ENCODE measurements at places on chromosomes 1 and 21.

DNA sequence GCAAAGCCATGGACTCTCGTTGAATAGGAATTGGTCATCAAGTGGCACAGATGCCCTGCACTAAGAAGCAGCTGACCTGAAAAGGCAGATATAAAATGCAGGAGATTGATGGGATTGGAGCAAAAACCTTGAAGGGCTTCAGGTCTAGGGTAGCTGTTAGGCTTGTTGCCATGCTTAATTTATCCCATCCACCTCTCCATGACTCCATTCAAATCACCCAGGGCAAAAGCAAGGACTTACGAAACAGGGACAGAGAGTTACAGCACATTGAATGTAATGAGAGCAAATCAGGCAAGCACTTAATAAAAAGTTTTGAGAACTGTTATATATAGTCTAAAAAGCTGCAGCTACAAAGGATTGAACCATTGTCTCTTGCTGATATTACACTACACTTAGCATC lies 298.2 kb upstream of the ESRRG start:
- DNase-seq, result no peak

- no peak for DNase-seq
Observed at GRCh38 chr1:234705615-234706014, 95.6 kb upstream of the IRF2BP2 start.

DNA sequence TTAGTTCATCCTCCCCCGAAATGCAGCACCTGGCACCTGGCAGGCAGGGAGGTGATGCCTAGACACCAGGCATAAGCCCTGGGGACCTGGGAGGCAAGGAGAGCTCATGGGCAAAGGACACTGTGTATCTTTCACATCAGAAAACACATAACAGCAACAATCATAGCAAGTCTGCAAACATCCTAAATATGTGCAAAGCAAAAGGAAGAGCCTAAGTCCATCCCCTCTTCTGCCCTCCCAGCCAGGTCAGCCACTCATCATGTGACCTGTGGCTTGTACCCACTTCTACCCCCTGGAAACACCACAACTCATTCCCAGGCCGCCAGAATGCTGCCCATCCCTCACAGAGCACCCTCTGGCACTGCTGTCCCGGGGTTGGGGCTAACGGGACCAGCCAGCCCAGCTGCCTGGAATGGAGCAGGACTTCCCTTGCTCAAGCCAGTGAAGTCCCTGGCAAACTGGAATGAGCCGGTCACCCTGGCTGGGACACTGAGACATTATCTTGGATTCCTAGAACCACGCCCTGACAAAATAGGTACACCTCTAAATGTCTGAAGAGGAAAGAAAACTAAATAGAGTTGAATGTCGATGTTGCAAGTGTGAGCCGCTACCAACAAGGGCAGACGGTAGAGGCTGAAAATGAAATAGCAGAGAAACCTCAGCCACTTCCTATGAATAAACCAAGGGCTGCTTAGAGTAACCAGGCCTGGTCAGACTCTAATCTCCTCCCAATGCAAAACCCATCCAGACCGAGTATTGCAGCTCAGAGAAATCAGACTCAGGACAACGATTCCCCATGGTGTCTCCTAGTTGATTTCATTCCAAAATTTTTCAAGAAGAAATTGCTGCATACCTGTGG lies 29.4 kb downstream of the TMPRSS2 start:
- DNase-seq, result no peak

GRCh38 chr21:17506951-17507350 lies 5.9 kb upstream of the CXADR start:
- no peak for DNase-seq

DNA sequence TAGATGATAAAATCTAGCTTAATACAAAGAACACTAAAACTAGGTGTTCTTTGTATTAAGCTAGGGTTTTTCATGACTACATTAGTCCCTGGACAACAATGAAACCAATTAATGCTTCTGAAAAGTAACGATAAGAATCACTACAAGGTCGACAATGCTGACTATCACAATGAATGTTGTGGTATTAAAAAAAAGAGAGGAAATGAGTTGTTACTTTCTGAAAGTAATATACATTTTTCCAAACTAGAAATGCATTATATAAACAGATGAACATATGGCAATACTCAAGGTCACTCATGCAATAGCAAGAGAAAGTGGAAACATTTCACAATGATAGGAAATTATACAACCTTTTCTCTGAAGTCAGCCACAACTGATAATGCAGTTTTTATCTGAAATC lies 19.0 kb downstream of the DPH5 start:
- DNase-seq, result no peak

GRCh38 chr1:27435566-27436203 lies 43.3 kb downstream of the GPR3 start:
- no peak for DNase-seq

DNA sequence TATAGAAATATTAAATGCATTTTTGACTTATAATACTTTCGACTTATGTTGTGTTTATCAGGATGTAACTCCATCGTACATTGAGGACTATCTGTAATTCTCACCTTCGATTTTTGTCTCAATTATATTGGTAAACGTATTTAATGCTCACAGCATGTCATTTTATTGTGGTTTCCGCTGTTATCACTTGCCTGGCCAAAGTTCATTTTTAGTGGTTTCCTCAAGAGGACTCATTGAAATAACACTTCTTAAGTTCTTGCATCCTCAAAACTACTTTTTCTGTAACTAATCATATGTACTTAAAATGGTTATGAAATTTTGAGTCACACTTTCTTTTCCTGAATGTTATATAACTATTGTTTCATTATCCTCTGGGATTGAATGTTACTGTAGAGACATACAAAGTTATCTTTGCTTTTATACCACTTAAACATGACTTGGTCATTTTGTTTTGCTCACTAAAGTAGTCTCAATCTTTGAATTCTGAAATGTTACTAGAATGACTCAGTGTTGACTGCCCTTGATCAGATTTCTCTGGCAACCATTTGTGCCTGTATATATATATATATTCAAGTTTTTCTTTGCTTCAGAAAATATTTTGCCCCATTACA lies 289.6 kb upstream of the PROX1 start:
- DNase-seq, result no peak

GRCh38 chr1:204278251-204278650 lies 64.5 kb upstream of the GOLT1A start:
- DNase-seq, result no peak
